Common myeloid progenitor, CD34-positive (primary cell): ENCODE measurements at places on chromosomes 3 and 15.

GRCh38 chr3:57793737-57794187 is 37.7 kb downstream of the SLMAP start:
- DNase-seq = peak; percentile 45

DNA sequence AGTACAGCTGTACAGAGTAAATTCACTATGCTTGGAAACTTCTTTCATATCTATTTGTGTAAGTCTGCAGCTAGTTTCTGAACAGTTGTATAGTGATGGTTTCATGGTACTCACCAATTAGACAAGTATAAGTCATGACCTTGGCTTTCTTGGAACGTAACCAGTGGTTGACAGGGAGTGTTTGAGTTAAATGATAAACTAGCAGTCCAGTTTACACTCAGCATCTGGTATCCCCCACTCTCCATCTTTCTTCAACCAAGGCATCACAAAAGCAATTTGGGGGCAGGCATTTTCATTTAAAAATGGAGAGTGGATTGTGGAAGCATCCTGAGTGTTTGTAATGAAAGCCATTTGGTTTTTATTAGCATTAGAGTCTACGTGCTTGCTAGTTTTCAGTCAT is 26.0 kb downstream of the MME start:
- no peak for DNase-seq

DNA sequence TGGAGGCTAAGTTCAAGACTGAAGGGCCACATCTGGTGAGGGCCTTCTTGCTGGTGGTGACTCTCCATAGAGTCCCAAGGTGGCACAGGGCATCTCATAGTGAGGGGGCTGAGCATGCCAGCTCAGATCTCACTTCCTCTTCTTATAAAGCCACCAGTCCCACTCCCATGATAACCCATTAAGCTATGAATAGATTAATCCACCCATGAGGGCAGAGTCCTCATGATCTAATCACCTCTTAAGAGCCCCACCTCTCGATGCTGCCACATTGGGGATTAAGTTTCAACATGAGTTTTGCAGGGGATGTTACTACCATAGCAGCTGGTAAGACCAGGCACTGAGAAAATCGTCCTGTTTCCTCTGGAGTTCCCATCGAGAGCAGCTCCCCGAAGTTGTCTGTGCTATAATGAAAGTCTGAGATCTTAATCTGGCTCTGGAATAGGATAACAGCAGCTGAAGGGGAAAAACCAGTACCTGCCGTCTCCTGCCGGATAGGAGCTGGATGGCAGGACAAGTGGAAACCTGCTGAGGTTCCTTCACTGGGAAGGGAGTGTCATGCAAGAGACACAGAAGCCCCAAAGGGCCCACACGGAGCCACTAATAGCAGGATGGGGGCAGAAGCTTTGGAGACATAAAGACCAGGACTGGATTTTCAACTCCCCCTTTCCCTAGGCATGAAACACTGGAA is 79.5 kb upstream of the EPHB3 start:
- DNase-seq = peak; percentile 62

DNA sequence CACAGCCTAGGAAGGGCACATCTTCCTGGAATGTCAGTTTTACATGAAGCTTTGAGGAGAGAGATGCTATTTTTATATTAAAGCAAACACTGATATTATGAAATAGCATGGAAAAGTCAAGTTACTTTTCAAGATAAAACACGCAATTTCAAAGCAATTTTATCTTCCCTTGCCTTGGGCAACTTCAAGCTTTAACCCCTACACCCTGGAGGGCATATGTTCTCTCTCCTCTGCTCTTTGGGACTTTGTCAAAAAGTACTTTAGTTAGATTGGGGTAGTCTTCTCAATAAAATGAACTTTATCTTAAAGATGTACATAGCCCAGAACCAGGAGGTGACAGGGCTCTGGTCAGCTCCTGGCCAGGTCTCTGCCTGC is 86.9 kb upstream of the PLXNA1 start:
- DNase-seq = no peak

DNA sequence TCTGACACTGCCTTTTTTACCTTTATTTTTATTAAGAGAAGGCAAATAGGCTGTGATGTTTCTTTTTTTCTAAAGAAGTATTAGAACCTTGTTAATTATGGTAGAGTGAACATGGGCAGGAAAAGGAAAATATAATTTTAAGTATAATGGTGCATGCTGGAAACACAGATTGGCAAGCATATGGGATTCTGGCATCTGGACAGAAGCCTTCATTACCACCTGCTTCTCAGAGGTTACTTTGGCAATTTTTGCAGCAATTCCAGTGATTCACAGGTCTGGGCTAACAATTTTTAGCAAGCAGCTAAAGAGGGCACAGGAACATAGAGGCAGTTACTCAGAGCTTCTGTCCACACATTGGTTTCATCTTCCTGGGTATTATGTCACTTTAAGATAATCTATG is 258.3 kb downstream of the DIPK2A start:
- DNase-seq = no peak

DNA sequence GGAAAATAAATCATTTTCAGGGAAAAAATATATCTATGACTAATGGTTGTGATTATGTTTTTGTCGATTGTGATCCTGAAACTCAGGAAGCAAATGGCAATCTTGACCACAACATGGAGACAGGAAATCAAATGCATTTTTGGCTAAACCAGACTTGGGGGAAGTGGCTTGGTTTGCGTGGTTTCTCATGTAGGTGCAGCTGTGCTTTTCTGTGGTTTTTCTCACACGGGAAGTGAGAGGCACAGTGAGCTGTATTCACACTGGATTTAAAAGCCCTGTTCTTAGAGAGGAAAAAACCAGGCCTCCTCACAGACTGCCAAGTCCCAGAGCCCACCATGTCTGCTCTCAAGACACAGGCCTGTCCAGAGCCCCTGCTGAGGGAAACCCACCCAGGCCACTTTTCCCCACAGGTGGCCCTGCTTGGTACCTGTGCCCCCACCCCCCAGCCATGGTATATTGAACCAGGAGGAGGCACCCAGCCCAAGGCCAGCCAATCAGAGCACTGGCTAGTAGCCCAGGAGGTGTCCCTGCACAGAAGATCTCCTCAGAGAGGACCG is 46.1 kb downstream of the BTD start:
- peak; percentile 97 for DNase-seq

DNA sequence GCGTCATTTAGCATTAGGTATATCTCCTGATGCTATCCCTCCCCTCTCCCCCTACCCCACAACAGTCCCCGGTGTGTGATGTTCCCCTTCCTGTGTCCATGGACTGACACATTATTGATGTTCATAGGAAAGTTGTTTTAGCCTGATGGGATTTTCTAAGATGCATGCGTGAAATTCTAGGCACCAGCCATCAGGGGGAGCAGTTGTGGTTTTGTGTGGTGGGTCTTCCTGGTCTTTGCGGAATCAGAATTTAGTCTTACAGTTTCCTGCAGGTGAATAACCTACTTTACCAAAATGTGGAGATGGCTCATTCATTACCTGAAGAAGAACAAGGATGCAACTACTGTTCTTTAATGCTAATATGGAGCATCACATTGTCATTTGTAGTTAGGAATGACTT is 455.0 kb upstream of the THBS1 start:
- DNase-seq = peak; percentile 67

GRCh38 chr3:197736010-197736490 is 654 bp downstream of the RUBCN start:
- DNase-seq = peak; percentile 48

DNA sequence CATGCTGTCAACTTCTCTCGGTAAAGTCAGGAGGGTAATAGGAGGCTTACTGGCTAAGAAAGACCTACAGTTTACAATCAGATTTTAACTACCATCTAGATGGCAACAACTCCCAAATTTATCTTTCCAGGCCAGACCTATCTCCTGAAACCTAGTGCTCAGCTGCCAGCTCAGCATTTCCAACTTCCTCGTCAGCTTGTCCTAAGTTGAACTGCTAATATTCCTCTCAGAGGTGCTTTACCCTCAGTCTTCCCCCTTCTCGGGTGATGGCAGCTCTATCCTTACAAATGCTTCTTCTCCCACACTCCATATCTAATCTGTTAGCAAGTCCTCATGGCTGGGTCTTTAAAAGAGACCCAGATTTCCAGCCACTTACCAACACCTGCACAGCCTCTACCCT is 36.9 kb upstream of the UBE2E2 start:
- no peak for DNase-seq

GRCh38 chr3:31804251-31805051 is 176.6 kb downstream of the OSBPL10 start:
- no peak for DNase-seq

- no peak for DNase-seq
Measured at GRCh38 chr3:135917076-135917475, 48.5 kb upstream of the PPP2R3A start.

- DNase-seq = no peak
Measured at GRCh38 chr3:131328721-131329120, 52.9 kb upstream of the NUDT16 start.

DNA sequence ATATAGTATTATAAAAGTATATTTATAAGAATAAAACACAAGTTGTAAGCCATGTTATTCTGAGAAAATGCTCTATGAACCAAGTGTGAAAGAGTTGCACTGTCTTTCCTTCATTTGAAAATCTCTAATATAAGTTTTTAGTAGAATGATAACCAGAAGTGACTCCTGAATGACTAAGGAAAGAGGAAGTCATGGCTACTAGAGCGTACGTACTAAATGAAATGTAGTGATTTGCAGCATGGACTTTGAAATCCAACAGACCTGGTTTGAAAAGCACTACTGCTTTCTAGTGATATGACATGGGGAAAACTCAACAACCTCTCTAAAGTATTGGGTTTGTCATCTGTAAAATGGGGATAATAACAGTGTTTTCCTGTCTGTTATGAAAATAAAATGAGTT is 10.3 kb upstream of the DNAJC13 start:
- DNase-seq = no peak

DNA sequence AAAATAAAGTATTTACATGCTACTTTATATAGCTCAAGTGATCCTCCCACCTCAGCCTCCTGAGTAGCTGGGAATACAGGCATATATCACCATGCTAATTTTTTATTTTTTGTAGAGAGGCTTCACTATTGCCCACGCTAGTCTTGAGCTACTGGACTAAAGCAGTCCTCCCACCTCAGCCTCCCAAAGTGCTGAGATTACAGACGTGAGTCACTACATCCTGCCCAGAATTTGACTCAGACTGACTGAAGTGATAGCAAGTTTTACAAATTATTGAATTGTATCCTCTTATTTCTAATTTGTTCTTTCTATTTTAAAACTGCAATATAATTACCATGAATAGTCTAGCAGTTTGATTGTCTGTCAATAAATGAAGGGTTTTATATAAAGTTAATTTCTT is 210.3 kb upstream of the CGNL1 start:
- peak; percentile 22 for DNase-seq

DNA sequence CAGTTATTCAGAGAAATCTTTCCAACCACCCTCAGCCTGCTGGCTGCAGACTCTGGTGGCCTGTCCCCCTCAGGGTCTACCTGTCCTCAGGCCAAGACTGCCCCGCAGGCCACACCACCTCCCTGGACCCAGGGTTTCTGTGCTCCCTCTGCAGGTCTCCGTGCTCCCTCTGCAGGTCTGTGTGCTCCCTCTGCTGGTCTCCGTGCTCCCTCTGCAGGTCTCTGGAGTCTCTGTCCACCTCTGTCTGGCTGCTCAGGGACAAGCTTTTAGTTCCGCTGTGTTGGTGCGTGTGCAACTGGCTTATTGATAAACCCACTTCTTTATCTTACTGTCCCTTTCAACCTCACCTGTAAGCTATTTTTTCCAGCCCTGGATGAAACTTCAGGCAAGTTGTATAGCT is 30.1 kb downstream of the BDH1 start:
- no peak for DNase-seq

DNA sequence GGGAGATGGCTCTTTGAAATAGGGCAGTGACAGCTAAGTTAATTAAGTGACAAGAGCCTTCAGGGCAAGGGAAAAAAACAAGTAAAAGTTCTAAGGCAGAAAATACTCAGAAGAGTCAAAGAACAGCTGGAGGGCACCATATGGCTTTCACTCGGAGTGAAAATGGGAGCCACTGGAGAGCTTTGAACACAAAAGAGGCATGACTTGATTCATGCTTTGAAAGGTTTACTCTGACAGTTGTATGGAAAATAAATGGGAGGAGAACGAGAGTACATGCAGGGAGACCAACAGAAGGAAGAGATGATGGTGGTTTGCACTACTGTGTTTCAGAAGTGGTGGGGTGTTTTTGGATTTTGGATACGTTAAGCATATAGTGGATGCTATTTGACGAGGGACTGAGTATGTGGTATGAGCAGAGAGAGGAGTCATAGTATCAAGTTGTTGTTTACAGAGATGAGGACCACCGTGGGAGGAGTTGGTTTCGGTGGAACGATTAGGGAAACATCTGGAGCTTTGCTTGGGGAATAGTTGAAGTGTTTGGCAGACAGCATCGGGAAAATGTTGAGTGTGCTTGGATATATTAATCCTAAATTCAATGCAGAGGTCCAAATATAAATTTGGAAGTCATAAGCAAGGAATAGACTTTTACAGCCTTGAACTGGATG is 411.5 kb downstream of the GABRG3 start:
- DNase-seq = no peak

DNA sequence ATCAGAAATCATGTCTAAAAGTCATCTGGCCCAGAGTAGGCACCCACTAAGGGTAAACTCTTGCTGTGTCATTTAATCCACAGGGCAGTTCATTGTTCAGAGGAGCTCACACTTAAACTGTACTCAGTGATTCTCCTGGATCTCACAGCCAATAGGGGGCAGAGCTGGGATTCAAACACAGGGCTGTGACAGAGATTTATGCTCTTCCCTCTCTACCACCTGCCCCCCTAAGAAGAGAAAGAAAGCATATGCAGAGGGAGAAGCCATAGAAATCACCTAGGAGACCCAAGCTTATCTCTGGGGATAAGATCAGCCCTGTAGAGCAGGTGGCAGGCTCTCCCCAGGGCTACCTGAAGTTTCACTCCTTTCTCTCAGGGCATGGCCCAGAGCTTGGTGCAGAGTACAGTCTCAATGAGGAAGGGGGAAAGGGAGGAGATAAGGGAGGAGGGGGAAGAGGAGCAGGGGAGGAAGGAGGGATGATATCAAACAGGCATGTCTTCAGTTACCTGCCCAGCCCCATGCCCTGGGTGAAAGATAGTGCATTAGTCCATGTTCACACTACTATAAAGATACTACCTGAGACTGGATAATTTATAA is 51.8 kb upstream of the ADPGK start:
- DNase-seq = no peak

- DNase-seq = no peak
Measured at GRCh38 chr3:58577269-58577821, at the start of gene FAM107A. Gene FAM107A, minus strand, starts transcription at chr3:58577391. Its CDS starts 7,531 bp downstream, at chr3:58569860.

DNA sequence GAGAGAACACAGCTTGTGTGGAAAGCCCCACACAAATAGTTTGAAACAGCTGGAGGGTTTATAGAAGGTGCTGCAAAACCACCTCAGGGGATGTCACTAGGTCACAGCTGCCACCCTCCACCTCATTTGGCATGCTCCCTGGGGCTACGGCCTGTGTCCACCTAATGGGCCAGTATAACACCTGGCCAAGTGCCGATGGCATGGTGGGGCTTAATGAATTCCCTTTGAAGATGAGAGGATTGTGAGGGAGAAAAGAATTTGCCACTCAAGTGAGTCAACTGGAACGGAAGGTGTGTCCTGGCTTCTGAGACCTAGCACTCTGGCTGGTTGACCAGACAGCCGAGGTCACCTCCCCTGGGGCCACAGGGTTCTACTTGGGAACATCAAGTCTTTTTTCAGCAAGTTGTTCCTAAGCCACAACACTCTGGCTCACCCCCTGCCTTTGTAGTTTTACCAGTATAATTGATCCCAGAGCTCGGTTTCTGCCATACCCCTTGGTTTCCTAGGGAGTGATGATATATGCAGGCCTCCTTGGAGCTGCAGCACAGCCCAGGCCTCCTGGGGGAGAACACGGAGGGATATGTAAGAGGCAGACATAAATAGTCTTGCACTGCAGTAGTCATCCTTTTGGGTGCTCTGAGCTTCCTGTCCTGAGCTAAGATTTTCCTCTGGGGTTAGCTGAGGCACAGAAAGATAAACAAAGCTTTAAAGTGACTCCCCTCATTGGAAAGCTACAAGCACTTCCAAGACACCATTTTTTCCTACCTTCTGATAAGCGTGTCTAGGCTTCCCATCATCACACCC is 178.2 kb upstream of the LPP start:
- no peak for DNase-seq
